ENCODE measurements at places on chromosomes 16 and 17.

DNA sequence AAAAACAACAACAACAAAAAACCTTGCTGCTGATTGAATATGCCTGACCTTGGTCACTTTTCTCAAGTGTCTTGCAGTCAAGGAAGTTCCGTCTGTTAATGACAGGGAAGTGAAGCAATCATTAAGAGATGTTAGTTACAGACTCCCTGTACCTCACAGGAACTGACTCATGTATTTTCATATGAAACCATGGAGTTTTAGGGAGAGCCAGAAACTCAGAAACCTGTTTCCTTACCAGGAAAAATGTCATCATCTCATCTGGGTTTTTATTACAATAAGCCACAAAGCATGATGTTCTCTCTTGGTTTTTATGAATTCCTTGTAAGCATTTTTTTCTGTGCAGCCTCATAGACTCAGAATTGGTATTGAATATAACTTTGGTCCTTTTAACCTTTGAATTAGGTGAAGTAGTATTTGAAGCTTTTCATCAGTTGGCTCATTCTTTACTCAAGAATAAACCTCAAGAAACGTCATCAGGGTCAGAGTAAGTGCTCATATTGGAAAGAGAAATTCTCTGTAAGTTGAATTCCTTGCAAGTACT is 10.3 kb downstream of the LYRM1 start:
- DNase-seq, result no peak

DNA sequence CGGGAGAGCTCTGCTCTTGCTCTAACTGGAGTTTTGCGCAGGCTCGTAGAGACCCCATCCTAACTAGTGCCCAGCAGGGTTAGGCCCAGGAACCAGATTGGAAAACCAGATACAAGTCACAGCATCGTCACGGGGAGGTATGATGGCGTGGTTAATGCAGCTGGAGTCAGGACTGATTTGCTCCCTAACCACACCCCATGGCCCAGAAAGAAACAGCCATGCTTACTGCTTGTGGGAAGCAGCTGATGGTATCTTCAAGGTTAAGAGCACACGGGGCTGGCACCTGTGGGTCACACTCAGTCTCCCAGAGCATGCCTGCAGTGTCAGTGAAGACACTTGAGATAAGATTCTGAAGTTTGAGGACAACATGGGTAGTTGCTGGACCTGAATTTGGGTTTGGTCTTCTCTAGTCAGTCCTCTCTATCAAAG is 60.2 kb downstream of the WIPI1 start:
- DNase-seq, result no peak

DNA sequence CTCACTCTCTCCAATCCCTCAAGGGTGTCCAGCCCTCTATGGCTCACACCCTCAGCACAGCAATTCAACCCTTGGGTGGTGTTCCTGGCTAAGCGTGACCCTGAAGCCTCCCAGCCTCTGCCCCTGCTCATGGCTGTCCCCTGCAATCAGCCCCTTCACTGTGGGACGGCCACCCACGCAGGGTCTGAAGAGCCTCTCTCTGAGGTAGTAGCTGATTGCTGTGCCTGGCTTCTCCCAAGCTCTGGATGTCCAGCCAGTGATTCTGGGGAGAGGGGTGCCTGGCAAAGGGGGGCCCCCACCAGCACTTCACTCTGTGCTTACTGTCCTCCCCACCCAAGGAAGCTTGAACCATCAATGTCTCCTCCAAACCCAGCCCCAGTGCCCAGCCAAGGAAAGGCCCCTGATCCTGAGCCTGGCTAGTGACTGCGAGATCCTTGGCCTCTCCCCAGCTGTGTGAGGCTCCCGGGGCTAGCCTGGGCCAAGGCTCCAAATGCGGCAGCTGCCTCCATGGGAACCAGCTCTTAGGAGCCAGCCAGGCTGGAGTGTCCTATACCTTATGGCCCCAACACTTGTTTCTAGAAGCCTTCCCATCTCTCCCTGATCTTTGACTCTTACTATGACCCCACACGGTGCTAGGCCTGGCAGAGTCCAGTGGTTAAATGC is 9.9 kb downstream of the MTSS2 start:
- no peak for DNase-seq

- no peak for DNase-seq
Observed at GRCh38 chr16:3454631-3455147, 11.2 kb downstream of the NAA60 start.

DNA sequence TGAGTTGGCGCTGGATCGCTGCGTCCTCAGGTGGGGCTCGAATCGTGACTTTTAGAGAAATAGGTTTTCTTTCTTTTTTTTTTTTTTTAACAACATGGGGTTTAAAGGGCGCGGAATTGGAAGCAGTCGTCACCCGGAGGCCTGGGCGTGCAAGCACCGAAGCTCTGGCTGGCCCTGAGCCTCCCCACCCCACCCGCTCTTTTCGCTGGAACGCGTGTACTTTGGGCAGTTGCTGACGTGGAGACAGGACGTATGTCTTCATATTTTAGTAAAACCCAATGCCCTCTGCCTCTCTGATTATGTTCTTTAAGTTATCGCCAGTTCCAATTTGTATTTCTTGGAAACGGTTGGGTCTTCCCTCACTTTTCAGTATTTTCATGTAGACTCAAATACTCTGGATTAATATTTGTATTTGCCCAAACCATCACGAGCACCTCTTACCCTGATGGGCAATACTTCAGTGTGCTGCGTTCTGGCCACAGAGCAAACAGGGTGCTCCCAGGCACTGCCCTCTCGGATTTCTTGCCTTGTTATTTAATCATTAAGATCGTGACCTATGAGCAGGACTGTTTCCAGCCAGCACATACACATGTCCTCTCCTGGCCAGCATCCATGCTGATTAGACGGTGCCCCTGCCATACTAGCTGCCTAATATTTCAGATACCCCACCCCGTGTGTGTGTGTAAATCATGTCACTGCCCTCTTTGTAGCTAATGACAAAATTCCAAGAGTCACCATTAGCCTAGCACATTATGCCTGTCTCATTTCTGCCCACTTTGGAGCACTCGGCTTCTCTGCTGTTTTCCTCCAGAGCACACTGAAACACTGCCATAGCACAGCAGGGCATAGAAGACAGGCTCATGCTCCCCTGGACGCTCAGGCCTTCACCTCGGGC is 805 bp upstream of the C16orf95 start:
- no peak for DNase-seq

DNA sequence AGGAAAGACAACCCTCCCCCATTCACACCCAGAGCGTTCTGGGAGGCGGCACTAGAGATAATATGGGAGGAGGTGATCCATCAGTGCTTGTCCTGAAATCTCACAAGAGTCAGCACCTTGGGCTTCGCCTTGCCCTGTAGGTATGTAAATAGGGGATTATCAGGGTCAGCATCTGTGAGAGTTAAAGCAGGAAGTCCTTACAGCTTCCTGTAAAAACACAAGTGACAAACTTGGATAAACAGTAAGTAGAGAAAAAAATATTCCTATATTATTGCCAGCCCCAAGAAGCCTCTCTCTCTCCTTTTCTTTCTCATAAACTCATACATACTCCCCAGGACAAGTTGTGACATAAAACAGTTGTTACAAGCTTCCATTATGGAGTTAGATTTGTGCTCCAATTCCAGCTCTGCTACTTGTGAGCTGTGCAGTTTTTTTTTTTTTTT is 187.7 kb downstream of the MAF start:
- DNase-seq, result no peak

DNA sequence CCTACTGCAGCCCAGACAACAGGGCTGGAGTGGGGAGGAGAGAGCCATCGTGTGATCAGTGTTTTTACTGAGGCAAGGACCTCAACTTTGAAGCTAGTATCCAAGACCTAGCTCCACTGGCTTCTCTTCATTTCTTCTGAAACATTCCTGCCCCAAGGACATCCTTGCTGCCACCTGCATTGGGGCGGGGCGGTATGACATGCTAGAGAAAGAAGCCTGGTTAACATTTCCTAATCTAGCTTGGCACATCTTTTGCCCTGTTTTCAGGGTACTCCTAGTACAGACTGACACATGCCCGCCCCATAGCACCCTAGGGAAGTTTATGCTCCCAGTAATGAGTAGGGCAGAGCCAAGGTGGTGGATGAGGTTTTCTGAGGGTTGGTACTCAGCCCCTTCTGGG is 17.8 kb upstream of the ANKRD40CL start:
- no peak for DNase-seq

DNA sequence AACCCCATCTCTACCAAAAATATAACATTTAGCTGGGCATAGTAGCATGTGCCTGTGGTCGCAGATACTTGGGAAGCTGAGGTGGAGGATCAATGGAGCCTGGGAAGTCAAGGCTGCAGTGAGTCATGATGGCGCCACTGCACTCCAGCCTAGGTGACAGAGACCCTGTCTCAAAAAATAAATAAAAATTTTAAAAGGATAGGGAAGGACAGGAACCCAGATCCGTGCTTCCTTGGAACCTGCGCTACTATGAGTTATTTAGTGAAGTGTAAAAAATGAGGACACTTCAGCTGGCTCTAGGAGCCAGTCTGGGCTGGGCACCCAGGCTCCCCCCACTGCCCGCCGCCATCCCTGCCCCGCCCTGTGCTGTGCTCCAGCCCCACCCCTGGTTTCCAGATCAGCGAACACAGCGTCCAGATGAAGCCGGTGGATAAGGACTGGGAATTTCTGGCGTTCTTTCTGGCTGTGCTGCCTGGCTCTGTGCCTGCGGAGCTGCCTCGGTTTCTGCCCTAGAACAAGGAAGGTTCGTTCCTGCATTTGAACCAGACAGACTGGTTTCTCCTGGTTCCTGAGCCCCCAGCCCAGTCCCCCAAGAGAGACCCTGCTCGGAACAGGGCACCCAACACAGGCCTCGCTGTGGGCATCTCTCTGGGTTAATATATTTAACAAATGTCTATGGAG is 18.5 kb downstream of the PLLP start:
- no peak for DNase-seq

DNA sequence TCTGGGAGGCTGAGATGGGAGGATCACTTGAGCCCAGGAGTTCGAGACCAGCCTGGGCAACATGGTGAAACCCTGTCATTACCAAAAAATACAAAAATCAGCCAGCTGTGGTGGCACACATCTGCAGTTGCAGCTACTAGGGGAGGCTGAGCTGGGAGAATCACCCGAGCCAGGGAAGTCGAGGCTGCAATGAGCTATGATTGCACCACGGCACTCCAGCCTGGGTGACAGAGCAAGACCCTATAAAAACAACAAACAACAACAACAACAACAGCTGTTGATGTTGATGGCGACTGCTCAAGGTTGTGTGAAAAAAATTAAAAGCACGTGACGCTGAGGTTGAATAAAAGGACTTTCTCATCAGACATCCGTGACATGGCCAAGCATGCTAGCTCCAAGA is 40.8 kb upstream of the CIBAR2 start:
- no peak for DNase-seq

DNA sequence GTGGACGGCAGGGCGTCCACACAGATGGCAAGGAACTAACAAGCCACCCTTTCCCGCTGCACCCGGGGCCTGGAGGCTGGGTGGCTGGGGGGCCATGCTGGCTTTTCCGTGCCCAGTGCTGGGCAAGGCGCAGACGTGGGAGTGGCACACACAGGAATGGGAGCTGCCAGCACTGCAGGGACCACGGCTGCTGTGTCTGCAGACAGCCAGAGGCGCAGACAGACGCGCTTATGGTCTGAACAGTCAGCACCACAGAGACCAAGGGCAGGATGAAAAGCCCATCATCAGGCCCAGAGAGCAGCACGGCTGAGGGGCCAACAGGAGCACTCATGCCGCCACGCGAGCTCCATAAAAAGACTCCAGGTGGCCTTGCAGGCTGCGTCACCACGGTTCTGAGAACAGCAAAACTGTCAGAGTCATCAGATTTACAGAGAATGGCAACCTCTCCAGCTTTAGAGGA is 24.0 kb downstream of the PDIA2 start:
- DNase-seq, result no peak

- no peak for DNase-seq
Observed at GRCh38 chr16:77213542-77214106, 14.4 kb downstream of the SYCE1L start.

DNA sequence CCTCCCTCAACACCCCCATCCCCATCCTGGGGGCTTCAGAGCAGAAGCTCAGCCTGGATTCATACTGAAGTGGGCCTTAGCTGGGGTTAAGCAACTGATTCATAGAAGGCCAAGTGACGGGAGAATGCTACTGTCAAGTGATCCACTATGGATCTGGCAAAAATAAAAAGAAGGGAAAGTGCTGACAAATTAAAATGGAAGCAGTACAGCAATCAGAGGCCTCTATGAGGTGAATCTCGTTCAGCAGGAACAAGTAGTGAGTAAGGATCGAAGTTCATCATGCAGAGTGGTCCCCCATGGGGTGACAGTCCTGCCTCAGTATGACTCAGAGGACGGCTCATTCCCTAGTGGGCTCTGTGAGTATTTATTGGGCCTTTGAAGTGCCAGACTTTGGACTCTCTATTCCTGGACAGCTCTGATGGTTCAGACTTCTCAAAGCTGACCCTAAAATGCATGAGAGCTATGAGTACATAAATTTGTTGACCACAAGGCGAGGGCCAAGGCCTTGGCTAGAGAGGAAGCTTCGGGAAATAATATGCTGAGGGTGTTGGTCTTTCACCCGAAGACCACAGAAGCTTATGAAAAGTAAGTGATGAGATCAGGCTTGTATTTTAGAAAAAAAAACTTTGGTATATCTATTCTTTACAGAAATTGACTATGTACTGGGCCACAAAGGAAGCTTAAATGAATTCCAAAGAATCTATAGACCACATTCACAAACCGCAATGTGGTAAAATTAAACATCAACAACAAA is 5.3 kb upstream of the NSMCE1 start:
- DNase-seq, result no peak

DNA sequence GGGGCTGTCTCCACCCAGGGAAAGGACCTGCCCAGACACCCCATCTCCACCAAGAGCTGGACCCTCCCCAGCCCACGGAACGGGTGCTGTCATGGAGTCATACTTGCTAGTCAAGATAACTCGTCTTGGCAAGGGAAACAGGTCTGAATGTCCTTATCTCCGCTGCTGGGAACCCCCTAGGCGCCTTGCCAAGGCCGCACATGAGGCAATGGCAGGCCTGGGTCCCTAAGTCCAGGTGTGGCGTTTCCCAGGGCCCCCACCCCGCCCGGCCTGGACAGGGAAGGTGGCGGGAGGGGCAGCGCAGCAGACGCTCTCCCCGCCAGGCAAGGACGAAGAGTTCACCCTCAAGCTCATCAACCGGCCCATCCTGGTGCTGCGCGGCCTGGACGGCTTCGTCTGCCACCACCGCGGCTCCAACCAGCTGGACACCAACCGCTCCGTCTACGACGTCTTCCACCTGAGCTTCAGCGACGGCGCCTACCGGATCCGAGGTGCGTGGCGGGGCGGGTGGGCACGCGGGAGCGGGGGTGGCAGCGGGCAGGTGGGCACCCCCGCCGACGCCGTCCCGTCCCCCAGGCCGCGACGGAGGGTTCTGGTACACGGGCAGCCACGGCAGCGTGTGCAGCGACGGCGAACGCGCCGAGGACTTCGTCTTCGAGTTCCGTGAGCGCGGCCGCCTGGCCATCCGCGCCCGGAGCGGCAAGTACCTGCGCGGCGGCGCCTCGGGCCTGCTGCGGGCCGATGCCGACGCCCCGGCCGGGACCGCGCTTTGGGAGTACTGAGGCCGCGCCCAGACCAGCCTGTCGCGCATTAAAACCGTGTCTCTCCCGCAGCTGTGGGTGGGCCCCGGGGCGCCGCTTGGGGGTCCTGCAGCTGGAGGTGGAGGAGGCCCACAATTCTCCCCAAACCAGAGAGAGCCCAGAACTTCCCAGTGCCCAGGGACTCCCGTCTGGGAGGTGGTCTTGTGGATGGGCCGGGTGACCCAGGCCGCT is 8.4 kb downstream of the FSCN2 start:
- no peak for DNase-seq

All from stimulated activated CD8-positive, alpha-beta memory T cell treated with anti-CD3 and anti-CD28 coated beads, Interleukin-4, amount 100 ng/mL, for 1 hour (primary cell).